ENCODE measurements at places on chromosomes 2 and 18.
A peak's percentile ranks its signal among the peaks of the same experiment; 100 is the strongest.

GRCh38 chr2:104938231-104938941, 84.5 kb downstream of the POU3F3 start:
- DNase-seq: peak; percentile 61

GRCh38 chr2:73728043-73728442, 9.1 kb downstream of the TPRKB start:
- DNase-seq: no peak

DNA sequence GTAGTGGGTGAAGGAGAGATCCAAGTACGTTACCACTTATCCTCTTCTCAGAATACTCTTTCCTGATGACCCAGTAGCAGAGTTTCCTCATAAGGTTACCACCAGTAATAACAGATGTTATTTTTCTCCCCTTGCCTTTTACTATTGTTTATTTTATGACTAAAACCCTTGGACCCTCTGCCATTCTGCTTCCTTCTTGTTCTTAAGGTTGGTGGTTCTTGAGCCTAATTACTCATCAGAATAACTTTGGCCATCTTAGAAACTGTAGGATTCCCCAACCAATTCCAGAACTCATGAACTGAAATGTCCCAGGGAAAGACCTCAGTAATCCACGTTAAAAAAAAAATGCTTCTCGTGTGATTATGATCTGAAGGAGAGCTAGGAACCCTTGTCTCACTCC, 64.9 kb downstream of the CHST9 start:
- no peak for DNase-seq

GRCh38 chr2:103364177-103364576, 602.3 kb downstream of the TMEM182 start:
- no peak for DNase-seq

DNA sequence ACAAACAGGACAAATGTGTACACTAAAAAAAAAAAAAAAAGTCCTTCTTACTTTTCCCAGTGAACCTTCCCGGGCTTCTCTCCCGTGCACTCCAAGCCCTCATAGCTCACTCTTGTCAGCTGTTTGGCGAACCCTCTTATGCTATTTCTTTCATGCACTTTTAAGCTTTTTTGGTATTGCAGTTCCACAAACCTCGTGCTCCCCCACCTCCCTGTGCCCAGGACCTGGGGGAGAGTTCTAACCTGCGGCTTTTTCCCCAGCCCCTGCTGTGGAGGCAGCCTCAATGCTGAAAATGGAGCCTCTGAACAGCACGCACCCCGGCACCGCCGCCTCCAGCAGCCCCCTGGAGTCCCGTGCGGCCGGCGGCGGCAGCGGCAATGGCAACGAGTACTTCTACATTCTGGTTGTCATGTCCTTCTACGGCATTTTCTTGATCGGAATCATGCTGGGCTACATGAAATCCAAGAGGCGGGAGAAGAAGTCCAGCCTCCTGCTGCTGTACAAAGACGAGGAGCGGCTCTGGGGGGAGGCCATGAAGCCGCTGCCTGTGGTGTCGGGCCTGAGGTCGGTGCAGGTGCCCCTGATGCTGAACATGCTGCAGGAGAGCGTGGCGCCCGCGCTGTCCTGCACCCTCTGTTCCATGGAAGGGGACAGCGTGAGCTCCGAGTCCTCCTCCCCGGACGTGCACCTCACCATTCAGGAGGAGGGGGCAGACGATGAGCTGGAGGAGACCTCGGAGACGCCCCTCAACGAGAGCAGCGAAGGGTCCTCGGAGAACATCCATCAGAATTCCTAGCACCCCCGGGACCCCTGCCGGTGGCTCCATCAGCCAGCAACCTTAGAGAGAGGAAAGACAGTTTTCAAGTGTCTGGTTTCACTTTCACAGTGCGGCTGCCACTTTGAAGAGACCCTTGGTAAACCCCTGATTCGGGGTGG, 826 bp downstream of the KCNE4 start:
- DNase-seq: no peak

GRCh38 chr18:8757396-8757997, 52.1 kb downstream of the MTCL1 start:
- DNase-seq: no peak

DNA sequence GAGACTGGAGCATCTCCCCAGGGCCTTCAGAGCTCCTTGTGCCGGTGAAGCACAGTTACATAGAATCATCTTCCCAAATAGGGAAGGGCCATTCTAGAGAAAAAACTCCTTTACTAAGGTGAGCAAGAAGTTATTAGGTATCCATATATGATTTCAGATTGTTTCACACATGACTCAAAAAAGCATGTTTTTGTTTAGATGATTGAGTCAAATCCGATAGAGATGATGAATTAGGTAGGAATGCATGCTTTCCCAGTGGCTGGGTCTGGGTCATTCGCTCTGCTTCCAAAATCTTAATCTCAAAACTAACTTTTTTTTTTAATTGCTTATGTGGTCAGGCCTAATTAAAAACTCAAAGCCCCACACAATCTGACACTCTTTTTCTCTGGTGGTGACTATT, 3.8 kb downstream of the NT5C1B start:
- no peak for DNase-seq

- DNase-seq: no peak
Observed at GRCh38 chr2:234710587-234710986, 213.7 kb upstream of the ARL4C start.

- DNase-seq: peak; percentile 27
Observed at GRCh38 chr2:20666304-20667150, at the start of gene GDF7. Gene GDF7, plus strand, starts transcription at chr2:20667144. Its CDS starts 96 bp downstream, at chr2:20667240.

DNA sequence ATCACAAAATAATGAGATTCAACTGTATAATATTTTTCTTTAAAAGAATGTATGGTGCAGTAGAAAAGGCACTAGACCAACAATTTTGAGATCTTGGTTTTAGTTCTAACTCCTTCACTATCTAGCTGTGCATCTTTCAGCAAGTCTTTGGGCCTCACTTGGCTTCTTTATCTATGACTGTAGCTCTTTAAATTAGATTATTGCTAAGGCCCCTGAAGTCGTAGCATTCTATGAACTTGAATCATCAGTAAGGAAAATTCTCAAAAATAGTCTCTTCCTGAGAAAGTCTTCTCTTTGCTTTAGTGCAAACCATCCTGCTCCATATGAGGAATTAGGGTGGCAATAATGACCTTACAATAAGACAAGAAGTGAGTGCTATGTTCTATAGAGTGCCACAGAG, 140.4 kb downstream of the FTCDNL1 start:
- no peak for DNase-seq

- no peak for DNase-seq
Observed at GRCh38 chr2:164000176-164000575, 264.4 kb upstream of the FIGN start.

- DNase-seq: no peak
Observed at GRCh38 chr18:49376046-49376445, 84.4 kb downstream of the DYM start.

DNA sequence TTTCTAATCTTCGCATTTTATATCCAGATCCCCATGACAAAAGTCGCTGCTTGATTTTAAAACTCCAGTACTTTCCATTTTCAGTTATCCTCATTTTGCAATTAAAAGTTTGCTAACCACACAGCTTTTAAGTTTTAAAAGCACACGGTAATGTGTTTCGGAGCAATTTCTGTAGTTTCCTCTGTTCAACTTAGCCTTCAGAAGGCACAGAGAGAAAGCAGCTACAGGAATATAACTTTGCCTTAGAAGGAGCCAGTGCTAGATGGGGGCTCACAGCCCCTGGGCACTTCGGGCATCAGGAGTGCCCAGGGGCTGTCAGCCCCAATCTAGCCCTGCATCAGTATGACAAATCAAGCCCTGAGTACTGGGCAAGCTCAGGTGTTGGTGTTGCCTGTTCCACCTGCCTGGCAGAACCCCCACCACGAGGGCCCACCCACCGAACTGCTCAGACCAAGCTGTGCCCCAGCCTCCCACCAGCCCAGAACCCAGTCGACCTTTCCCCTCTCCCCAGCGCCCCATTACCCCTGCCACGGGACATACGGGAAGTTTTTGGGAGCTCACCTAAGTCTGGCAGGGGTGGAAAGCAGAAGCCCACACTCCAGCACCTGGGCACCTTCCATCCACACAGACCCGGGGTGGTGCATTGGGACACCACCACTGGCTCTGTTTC, 47.3 kb downstream of the TRABD2A start:
- no peak for DNase-seq

GRCh38 chr2:194104687-194105086, 1552.3 kb upstream of the SLC39A10 start:
- no peak for DNase-seq

DNA sequence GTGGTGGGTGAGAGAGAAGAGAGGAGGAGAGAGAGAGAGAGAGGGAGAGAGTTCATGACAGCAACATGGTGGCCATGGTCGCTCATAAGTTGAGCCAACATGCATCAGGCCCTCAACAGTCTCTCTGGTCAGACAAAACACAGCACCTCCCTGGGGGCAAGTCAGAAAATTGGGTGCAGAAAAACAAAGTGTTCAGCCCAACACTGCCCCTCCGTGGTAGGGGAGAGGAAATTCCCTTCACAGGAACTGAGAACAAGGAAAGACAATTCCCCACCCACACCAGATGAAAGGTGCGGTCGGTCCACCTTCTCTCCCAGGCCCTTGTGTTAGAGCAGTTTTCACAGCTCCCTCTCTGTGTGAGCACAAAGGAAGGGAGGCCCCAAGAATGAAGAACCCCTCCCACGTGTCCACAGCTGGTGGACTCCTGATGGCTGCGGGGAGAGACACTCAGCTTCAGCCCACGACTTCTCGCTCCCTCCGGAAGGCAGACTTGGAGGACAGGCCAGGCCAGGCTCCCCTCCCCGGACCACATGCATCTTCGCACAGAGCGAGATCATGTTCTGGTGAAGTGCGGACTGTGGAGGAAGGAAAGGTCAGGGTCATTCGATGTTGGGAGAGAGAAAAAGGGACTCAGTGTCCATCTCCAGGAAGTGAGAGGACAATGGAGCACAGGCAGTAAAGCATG, 181.7 kb downstream of the ANAPC1 start:
- DNase-seq: peak; percentile 67

GRCh38 chr18:45015788-45016128, 335.1 kb downstream of the SETBP1 start:
- DNase-seq: no peak

DNA sequence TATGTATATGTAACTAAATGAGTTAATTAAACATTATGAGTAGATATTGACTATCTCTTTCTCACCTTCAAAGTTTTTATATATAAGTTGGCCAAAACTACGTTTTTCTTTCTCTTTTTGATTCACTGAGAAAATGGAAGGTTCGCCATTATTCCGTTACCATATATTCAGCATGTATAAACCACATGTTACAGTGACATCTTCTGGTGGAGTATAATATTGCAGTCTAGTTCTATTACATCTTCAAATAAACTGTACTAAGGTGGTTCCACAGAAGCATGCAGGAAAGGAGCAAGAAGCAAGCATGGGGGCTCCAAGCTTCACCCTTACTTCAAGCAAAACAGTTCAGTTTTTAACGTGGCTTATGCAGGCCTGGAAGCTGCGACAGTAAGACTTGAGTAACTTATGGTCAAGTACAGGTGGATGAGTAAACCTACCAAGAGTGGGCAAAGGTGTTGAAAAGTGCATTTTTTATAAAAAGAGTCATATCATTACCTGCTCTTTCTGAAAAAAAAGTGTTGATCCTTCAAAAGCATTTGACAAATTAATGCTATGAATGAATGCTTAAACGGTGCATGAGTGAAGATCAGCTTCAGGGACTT, 129.8 kb upstream of the RAB6C start:
- DNase-seq: no peak

DNA sequence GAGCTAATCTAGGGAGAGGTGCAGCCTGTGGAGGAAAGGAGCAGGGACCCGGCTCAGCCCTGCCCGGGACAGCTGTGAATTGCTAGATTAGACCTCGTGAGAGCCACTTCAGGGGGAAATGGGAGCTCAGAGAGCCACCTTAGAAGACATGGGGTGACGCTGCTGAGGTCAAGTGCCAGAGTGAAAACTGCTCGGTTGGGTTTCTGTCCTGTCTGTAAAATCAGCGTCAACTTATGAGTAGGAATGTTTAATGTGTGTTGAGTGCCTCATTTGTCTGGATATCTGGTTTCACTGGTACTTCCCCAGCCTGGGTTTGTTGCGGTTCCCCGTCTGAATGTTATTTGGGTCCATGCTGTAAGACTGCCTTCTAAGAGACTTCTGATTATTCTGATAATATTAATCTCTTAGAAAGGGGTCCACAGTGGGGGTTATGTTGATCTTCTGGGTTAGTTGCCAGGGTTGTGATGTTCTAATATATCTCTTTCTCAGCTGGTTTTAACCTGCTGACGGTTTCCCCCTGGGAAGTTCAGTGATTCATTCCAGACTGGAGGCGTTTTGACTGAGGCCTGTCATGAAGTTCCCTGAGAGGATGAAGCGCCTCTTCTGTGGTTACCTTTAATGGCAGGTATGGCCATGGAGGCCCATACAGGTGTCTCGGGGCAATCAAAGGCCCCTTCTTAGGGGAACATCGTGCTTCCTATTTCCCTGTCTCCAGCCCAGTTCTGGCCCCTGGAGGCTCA, 175.9 kb downstream of the SH3RF3 start:
- no peak for DNase-seq

GRCh38 chr2:64857581-64858471, 131.4 kb upstream of the SLC1A4 start:
- no peak for DNase-seq

GRCh38 chr18:46419391-46420141, 237.5 kb downstream of the LOXHD1 start:
- no peak for DNase-seq

DNA sequence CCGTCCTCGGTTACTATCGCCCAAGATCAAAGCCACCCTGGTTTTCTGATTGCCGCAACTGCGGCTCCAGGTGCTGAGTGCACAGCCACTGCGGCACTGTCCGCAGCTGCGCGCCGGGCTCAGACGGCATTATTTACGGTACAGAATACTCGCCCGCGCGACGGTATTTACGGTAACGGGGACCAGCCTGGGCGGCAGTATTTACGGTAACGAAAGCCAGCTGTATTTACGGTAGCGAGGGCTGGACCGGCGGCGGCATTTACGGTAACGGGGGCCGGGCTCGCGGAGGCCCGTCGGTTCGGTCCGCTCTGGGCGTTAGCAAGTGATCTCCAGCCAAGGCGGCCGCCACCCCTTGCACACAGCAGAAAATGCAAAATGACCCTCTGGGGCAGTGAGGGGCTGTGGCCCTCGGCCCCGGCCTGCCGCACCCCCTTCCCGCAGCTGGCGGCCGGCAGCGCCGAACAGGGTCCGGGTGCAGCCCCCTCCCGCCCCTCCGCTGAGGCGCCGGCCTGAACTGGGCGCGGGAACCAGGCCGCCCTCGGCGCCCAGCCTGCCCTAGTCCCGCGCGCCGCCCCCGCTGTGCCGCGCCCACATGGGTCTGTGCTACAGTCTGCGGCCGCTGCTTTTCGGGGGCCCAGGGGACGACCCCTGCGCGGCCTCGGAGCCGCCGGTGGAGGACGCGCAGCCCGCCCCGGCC, at the start of gene GNAL:
TSS of gene GNAL (plus strand) at position 293 of the 697 bp plus-strand sequence. CDS start at position 593, 300 bp downstream.
- peak; percentile 70 for DNase-seq

GRCh38 chr2:172046080-172046678, 39.1 kb upstream of the DLX1 start:
- DNase-seq: no peak

All from activated naive CD4-positive, alpha-beta T cell treated with anti-CD3 and anti-CD28 coated beads for 36 hours (primary cell).